ENCODE measurements at places on chromosomes 3 and 15.

- no peak for DNase-seq
Measured at GRCh38 chr3:71310359-71310979, 273.1 kb downstream of the FOXP1 start.

DNA sequence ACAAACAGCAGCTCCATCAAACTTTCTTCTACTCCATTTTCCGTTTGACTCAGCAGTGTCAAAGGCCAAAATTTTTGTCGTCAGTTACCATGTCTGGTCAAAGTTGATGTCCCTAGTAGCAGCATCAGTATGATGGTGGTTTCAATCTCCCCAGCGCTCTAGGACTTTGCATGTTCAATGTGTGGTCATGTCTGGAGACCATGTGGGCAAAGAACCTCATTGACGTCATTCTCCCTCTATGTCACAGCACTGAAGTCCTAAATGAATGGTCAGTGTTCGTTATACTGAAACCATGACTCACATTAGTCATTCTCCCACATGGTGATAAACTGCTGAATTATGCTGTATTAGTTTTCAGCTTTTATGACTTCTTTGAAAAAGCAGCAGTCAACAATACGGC is 23.2 kb downstream of the SHC4 start:
- DNase-seq = no peak

DNA sequence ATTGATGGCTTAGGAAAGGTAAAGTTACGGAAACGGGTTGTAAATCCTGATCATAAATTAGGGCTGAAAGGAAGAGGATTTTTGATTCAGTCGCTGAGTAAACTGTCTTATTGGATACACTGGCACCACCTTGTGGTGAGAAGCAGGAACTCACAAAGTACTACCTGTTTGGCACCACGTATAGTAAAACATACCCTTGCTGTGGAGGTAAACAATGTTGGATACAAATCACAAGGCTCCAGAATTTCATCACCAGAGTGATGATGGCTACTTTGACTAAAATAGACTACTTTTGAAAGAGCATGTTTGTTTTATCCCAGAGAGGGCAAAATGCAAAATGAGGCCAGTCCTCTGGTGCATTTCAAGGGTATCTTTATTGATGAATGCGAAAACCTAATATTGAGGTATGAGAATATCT is 216.9 kb downstream of the IGSF11 start:
- no peak for DNase-seq

DNA sequence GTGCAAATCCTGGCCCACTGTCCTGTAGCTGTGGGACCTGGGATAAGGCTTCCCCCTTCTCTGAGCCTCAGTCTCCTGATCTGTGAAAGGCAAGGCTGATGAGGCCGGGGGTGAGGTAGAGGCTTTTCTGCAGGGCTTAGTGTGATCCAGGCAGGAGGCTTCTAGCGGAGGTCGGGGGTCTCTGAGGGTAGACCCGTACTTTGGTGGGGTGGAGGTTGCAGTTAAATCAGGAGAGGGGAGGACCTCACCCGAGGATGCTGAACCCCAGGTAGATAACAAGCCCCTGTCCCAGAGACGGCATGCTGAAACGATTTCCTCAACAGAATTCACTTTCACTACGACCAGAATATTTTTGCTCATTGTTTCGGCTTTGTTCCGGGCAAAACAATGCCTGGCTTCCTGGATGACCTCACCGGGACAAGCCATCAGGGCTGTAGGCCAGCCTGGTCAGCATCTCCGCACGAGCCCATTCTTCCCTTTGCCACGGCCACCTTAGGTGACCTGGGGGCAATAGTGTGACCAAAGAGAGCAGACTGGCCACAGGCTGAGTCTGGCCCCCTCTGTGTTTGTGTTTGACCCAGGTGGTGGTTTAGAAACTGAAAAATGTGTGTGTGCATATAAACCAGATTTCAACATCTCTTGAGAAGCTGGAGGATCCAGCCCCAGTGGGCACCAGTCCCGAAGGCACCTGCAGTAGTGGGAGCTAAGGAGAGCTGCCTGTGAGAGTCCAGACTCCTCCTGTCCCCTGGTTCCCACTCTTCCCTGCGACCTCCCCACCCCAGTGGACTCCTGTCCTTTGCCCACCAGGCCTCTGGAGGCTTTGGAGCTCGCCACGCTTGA is 33.0 kb downstream of the SLC6A6 start:
- no peak for DNase-seq

DNA sequence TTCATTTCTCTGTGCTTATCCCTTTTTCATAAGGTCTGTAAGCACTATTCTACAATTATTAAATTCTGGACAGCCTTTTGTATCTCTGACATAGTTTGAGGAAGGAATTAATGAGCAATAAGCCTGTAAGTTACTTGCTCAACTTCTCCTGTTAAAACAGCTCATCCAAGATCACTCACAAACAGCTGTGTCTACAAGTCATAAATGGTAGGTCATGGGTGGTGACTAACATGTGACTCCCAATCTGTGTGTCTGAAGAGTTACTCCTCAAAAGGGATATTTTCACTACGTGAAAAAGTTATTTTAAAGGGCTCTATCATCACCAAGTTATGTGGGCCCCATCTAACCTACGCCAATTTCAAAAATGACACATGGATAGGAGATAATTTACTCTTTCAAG is 145.2 kb upstream of the CBLB start:
- no peak for DNase-seq

GRCh38 chr15:49415638-49416037 is 7.4 kb upstream of the FGF7 start:
- DNase-seq = no peak

GRCh38 chr3:43331381-43331780 is 45.0 kb downstream of the SNRK start:
- DNase-seq = no peak

DNA sequence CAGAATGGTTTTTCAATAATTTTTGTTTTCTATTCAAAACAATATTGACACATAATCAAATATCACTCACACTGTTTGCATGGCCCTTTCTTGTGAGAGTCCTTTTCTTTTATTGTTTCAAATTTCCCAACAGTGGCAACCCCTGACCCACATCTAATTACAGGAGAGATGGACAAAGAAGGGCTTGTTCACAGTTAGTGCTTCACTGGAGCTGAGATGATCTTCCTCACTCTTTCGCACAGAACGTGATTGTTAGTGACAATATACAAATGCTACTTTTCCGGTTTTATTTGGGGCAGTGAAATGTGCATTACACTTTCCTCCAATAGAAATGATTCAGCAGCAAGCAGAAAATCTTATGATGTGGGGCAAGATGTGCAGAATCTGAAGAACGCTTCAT is 38.6 kb upstream of the TTC14 start:
- DNase-seq = no peak

DNA sequence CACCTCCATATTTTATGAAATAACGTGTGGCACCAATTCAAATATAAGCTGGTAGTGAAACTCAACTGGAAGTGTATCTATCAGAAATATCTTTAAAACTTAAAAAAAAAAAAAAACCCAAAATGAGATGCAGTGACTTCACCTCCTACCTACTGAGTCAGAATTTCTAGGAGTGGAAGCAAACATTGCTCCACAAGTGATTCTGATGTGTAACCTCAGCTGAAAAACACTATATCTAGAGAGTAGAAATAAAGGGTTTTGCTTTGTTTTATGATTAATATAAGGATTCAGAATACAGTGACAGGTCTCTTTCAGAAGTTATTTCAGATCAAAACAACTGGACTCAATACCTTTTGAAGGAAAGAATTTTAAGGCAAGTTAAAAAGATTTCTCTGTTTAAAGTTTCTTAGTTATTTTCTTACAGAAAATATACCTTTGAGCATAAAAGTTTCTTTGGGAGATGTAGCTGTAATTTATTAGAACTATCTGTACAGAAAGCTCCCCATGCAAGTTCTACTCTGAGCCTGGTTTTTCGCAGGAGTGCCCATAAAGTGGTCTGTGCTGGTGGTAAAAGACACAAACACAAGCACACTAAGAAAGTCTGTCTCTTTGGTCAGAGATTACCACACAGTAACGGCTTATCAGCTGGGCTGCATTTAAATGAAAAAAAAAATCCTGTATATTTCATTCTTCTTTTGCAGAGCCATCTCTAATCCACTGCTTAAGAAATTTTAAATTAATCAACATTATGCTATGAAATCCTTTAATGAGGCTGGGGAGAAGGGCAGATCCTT is 59.9 kb upstream of the PPIB start:
- no peak for DNase-seq

- DNase-seq = no peak
Measured at GRCh38 chr3:53163444-53164387, 2.7 kb downstream of the PRKCD start.

DNA sequence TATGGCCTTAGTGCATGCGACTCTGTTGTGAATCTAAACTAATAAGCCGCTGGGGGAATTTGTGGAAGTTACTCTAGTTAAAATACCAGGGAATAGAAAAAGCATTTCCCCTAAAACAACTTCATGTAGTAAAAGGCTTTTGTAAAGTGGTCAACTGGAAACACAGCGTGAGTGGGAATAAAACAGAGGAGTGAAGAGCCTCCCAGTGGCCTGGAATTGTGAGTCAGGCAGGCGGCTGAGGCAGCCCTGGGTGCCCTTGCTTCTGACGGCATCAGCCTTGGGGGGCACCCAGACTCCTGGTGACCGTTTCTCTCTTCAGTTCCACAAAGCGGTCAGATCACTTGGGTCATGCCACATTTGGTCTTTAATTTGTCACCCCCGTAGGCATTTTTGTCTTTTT is 108.4 kb downstream of the GHSR start:
- no peak for DNase-seq

- no peak for DNase-seq
Measured at GRCh38 chr3:106745344-106746168, 631.7 kb upstream of the CCDC54 start.

- DNase-seq = no peak
Measured at GRCh38 chr15:80068578-80068977, 9.1 kb downstream of the ZFAND6 start.

DNA sequence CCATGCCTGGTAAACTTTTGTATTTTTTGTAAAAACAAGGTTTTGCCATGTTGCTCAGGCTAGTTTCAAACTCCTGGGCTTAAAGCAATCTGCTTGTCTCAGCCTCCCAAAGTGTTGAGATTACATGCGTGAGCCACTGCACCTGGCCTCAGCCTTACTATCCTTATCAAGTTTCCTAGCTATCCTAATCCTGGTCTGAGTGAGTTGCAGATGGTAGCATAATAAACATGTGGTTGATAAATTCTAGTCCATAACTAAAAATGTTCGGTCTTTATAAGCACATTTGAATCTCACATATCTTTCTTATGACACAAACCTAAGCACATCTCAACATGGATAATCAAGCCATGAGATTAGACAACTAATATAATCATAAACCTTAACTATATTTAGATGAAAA is 18.5 kb downstream of the NPHP3 start:
- no peak for DNase-seq

DNA sequence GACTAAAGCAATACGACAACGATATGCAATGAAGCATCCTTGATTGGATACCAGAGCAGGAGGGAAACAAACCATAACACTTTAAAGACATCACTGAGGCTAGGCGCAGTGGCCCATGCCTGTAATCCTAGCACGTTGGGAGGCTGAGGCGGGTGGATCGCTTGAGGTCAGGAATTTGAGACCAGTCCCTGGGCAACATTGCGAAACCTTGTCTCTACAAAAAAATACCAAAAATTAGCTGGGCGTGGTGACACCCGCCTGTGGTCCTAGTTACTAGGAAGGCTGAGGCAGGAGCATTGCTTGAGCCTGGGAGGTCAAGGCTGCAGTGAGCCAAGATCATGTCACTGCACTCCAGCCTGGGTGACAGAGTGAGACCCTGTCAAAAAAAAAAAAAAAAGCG is 33.9 kb upstream of the BHLHE40 start:
- no peak for DNase-seq

GRCh38 chr3:42080453-42080872 is 10.7 kb upstream of the TRAK1 start:
- DNase-seq = no peak

GRCh38 chr3:9721015-9721699 is 10.4 kb upstream of the BRPF1 start:
- DNase-seq = no peak

- DNase-seq = no peak
Measured at GRCh38 chr3:158402590-158402989, 168.4 kb upstream of the MLF1 start.

DNA sequence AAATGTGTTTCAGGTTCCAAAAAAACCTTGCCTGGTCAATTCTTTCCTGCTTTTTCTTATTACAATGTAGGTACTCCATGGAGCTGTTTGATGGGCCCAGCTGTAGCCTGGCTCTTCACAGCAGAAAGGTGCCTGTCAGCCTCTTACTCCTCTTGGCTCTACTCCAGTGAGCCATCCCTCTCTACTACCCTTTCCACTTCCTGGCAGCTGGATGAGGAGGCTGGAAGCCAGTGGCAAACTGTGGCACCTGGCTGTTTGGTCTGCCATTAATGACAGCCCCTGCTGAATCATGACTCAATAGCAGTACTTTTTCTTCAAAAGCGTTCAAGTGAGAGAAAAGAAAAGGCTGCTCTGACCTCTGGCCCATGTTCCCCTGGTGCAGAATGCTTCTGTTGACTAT is 618.1 kb downstream of the PYDC2 start:
- DNase-seq = no peak

DNA sequence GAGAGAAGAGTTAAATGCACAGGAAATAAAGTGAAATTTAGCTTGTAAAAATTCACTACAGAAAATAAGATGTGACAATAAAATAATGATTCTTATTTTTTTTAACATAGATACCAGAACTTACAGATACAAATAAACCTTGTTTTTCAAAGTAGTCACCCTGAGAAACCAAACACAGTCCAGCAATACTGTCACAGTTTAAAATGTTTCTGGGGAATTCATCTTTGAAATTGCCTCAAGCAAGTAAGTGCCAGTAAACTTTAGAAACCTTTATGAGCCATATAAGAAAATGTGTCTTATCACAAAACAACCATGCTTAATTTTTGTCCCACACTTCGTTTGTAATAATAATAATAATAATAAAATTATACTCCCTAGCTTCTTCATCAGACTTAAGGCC is 19.9 kb downstream of the SHOX2 start:
- no peak for DNase-seq

- DNase-seq = no peak
Measured at GRCh38 chr3:23959135-23959900, 14.2 kb downstream of the NR1D2 start.

GRCh38 chr3:50862221-50862620 is 187.5 kb downstream of the DOCK3 start:
- no peak for DNase-seq

- no peak for DNase-seq
Measured at GRCh38 chr15:40445421-40445922, 4.7 kb downstream of the BAHD1 start.

- peak; percentile 72 for DNase-seq
Measured at GRCh38 chr3:197002701-197003454, 26.7 kb downstream of the MELTF start.

GRCh38 chr3:16073203-16073602 is 101.3 kb upstream of the GALNT15 start:
- DNase-seq = no peak

GRCh38 chr15:25787855-25788520 is 75.1 kb downstream of the ATP10A start:
- no peak for DNase-seq

DNA sequence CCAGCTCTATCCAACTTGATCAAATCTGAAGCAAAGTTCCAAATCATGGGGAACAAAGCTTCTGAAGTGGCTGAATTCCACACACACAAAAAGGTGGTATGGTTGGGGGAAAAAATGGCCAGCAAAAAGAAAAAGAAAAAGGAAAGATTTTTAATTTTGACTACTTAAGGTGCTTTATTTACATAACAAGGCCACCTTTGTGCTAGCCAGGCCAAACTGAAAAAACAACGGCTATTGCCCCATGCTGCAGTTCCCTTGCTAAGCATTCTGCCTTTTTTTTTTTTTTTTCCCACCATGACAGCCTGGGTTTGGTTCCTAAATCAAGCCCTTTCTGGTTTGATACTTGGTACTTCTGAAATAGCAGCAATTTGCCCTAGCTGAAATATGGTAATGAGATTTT is 66.5 kb upstream of the DAZL start:
- DNase-seq = no peak

- no peak for DNase-seq
Measured at GRCh38 chr3:7112523-7113056, 251.7 kb downstream of the GRM7 start.

Measured in stimulated activated CD4-positive, alpha-beta T cell treated with anti-CD3 and anti-CD28 coated beads, Interleukin-15, amount 100 ng/mL, for 48 hours (primary cell).